NCI-H1105 treated with DMSO at 0.1 percent for 48 hours (cell line): ENCODE measurements at places on chromosomes 2 and 18.

- no peak for DNase-seq
These were observed 16.1 kb downstream of the TPGS2 start for GRCh38 chr18:36812678-36813077.

- no peak for DNase-seq
These were observed 59.8 kb upstream of the LYPD6B start for GRCh38 chr2:148978706-148979105.

GRCh38 chr2:166361351-166362153 is 14.2 kb downstream of the SCN9A start:
- DNase-seq = peak; percentile 37

DNA sequence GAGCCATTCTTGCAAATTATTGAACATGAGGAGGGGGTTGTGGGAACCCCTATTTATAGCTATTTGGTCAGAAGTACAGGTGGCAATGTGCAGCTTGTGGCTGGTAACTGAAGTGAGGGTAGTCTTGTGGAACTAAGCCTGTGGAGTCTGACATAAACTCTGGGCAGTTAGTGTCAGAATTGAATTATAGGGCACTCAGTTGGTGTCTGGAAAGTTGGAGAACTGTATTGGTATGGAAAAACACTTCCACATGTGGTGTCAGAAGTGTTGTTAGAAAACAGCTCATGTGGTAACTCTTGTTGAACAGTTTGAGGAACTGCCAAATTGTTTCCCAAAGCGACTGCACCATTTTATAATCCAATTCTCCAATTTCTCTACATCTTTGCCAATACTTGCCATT is 7.5 kb downstream of the RALBP1 start:
- DNase-seq = no peak

GRCh38 chr2:67479261-67479660 is 82.1 kb downstream of the ETAA1 start:
- no peak for DNase-seq

DNA sequence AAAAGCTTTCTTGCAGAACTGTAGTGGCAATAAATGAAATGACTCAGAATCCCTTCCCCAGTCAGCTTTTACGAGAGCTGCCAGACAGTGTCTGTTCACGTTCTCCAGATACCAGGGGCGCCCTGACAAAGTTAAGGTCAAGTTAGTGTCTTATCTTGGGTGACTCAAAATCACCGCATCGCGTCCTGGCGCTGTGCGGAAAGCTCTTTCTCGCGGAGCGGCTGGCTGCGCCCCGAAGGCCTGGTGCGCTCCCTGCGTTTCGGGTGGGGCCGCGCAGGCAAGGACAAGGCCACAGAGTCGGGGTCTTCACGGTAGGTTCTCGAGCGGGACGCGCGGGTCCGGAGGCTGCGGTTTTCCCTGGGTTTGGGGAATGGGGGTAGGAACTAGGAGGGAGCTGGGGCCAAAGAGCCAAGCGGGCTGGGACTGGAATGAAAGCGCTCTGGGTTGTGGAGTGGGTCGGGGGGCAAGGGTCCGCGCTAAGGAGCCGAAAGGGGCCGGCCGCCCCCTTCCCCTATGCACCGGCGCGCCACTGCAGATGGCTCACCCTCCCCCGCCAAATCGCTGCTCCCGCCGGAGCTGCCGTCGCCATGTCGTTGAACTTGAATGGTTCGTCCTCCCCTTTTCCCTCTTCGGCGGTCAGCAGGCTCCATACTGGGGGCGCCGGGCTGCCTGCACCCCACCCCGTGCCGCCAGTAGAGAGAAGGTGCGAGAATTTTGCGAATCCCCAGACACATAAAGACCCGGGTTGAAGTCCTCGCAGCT is 2.6 kb upstream of the HOXD11 start:
- no peak for DNase-seq

DNA sequence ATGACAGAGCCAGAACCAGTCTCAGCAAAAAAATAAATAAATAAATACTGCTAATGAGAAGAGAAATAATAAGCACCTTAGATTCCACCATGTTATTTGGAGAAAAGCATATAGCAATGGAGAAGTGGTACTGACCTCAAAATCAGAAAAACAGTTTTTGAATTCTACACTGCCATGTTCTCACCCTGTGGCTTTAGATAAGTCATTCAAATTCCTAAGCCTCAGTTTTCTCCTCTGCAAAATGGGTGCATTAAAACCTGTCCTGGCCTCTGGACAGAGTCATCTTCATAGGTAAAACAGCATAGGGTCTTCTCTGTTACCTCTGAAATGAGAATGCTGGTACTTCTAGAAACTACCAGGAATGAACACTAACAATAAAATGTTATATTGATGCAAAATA is 62.2 kb upstream of the RMP24 start:
- no peak for DNase-seq

GRCh38 chr18:54647176-54647575 is 56.1 kb downstream of the DYNAP start:
- DNase-seq = peak; percentile 64

DNA sequence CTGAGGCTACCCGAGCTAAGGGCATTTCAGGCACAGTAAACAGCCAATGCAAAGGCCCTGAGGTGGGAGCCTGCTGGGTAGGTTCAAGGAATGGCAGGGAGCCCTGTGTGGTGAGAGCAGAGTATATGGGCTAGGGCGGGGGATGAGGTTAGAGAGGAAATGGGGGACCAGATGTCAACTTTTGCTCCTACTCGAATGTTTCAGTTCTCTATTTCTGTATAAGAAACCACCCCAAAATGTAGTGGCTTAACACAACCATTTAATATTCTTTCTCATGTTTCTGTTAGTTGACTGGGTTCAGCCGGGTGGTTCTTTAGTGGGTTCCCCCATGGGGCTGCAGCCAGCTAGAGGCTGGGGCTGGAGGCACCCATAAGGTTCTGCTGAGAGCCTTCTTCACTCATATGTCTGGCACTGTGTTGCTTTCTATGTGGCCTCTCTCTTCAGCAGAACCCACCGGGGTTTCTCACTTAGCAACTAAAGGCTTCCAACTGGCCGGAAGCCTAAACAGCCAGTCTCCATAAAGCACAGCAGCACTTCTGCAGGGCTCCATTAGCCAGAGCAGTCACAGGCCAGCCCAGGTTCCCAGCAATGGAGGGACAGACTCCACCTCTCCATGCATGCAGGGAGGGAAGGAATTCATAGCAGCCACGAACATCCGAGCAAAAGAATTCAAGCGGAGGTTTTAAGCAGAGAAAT is 5.6 kb upstream of the ATOH8 start:
- no peak for DNase-seq

DNA sequence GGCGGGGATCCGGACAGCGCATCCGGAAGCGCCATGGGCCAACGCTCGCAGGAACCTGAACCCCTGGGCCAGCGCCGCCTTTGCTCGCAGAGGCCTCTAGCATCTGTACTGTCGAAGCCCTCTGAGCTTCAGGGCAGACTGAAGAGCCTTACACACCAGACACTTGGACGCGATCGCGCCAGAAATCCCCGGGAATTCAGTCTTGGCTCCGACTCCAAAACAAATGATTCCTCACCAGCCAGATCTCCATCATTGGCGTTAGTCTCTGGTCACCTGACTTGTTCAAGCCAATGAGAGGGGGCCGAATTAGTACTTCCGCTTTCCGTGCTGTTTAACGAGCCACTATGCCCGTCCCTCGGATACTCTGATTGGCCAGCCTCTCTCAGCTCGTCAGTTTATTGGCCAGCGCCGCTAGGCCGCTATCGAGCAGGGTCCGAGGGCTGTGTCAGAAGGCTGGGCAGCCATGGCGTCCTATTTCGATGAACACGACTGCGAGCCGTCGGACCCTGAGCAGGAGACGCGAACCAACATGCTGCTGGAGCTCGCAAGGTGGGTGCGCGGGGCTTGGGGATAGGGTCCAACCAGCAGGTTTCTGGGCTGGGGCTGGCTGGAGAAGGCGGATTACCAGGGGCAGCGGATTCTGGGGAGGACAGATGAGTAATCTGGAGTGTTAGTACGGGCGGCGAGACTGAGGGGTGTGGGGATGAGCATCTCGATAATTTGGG is at the start of gene RNF181:
Gene RNF181 (plus strand): TSS at position 445 of the 725 bp plus-strand sequence. CDS start 19 bp downstream, at position 464.
- DNase-seq = peak; percentile 97

DNA sequence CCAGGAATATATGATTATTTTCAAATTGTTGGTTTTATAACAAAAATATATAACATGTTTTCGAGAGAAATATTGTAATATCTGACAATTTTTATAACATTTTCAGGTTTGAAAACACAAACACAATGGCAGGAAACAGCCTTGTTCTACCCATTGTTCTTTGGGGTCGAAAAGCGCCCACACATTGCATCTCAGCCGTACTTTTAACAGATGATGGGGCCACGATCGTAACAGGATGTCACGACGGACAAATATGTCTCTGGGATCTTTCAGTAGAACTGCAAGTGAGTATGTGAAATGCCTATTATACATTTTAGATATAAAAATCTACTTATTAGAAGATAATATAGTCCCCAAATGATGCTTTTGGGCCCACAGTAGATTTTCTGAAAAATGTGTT is 21.2 kb downstream of the WDR7 start:
- no peak for DNase-seq

- no peak for DNase-seq
These were observed 24.6 kb downstream of the TEX44 start for GRCh38 chr2:231617059-231617926.

DNA sequence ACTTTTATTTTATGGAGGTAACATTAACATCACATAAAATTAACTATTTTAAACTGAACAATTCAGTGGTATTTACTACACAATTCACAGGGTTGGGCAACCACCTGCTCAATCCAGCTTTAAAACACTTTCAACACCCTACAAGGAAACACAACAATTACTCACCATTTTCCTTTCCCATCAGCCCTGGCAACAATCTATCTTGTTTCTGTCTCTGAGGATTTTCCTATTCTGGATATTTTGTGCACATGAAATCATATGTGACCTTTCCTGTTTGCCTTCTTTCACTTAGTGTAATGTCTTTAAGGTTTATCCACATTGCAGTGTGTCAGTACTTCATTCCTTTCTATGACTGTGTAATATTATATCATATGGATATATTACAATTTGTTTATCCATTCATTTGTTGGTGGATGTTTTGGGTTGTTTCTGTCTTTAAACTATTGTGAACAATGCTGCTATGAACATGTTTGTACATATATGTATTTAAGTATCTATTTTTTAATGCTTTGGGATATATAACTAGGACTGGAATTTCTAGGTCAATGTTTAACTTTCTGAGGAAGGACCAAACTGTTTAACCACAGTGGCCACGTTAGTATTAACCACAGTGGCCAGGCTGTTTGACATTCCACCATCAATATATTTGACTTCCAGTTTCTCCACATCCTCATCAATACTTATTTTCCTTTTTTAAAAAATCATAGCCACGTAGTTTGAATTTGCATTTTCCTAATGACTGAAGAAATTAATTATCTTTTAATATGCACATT is 72.4 kb upstream of the KIF5C start:
- no peak for DNase-seq

GRCh38 chr2:5077479-5078089 is 614.6 kb upstream of the SOX11 start:
- no peak for DNase-seq

- no peak for DNase-seq
These were observed 8.4 kb upstream of the NMI start for GRCh38 chr2:151297882-151298281.

- no peak for DNase-seq
These were observed 112.5 kb downstream of the KCNF1 start for GRCh38 chr2:11024259-11024645.

DNA sequence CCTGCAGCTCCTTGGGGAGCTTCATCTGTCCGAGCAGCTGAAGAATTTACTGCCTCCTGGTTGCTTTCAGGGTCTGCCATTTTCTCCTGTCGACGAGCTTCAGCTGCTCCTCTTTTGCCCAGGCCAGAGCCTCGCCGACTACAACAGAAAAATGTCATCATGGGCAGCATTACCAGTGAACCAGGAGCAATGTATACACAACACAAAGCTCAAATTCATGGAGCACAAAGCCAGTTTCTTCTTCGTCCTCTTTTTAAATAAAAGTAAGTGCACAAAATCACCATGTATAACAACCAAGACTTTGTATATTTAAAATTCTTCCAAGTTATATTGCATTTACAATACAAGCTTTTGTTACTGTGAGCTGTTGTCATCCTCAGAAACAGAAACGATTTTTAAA is 85.0 kb downstream of the TRIP12 start:
- DNase-seq = no peak

GRCh38 chr18:58624011-58624410 is 4.9 kb downstream of the ALPK2 start:
- DNase-seq = no peak
